ENCODE measurements at places on chromosomes 3 and 15.

DNA sequence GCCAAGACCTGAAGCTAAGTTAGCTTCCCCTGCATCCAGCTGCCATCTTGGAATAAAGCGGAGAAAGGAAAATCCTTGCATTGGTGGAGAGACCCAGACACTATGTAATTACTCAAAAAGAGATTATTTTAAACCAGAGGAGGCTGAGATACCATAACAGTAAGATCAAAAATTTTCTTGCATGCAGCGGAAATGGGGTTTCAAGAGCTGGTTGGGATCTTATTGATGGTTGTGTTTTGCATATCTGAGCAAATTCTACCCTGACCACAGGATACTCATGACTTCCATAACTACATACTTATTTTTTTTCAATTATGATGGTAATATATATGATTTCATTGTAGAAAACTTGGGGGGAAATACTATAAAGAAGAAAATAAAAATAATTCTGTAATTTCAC, 17.5 kb downstream of the TMEM158 start:
- DNase-seq = no peak

DNA sequence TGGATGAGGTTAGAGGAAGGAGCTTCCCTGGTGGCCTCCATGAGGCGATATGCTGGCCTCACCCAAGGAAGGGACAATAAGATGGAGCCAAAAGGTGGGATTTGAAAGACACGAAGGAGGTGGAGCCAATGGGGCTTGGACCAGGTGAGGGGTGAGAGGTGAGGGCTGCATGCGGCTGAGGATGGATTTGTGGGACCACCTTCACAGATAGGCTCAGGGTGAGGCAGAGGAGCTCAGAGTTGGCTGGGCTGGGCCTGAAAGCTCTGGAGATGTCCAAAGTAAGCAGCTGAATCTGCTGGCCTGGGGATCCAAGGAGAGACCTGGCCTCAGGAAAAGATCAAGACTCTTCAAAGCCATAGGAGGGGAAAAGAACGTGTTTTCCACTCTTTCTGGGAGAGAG, 49.8 kb downstream of the EXOG start:
- no peak for DNase-seq

- no peak for DNase-seq
Measured at GRCh38 chr3:108623504-108623903, 34.0 kb downstream of the DZIP3 start.

DNA sequence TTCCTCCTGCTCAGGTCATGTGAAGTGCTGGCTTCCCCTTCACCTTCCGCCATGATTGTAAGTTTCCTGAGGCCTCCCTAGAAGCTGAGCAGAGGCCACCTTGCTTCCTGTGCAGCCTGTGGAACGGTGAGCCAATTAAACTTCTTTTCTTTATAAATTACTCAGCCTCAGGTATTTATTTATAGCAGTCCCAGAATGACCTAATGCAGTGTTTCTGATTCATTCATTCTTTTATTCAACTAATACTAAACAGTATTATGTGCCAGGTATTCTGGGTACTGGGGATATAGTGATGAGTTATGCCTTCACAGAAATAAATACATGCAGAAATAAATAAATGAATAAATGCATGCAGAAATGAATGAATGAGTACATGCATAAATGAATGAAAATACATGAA, 41.9 kb downstream of the EDEM1 start:
- DNase-seq = no peak

DNA sequence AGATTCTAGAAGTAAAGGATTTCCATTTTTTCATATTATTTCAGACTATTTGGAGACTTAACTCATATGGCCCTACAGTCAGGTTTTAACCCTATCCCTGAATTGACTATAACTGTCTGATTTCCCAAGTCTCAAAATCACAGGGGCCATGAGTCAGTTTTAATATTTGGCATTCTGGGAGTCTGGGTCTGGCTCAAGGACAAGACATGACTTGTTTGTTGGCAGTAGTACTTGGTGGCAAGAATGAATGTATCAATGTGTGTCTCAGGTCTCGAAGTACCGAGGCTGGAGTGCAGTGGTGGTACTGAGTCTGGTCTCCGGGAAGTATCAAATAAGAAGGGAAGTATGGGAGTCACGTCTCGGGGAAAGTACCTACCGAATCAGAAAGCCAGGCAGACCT, 10.8 kb downstream of the UMPS start:
- no peak for DNase-seq

GRCh38 chr15:31147456-31147855, 45.9 kb upstream of the TRPM1 start:
- no peak for DNase-seq

GRCh38 chr3:177426878-177427495, 229.7 kb upstream of the TBL1XR1 start:
- DNase-seq = no peak

- no peak for DNase-seq
Measured at GRCh38 chr3:133277813-133278212, 122.0 kb upstream of the BFSP2 start.

- no peak for DNase-seq
Measured at GRCh38 chr3:155130001-155130400, 49.9 kb downstream of the MME start.

DNA sequence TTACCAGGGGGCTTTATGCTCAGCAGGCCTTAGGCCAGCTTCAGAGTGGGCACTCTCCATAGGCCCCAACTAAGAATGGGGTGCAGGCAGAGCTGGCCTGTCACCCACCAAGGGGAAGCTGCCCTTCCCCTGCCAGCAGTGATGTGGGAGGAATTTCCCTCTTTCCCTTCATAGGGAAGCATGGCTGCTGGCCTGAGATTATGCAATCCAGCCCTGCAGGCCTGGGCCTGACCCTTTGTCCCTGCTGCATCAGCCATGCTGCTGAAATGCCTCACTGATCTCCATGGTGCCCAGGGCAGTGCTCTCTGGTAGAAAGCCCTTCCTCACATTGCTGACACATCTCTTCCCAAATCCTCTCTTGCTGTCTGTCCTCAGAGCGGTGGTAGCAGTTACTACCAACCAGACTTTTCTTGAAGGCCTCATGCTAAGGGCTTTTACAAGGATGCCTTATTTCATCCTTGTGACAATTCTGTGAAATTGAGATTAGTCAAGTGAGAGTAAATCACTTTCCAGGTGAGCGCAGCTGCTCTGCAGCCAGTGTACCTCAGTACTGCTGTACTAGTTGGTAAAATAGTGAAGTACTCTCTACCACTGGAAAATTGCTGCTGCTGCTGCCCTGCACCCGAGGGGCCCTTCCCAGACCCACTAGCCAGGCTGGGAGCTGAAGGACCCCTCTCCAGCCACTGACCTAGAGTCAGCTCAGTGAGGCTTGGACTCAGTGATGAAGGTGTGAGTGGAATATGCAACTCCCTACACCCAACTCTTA, 33.8 kb downstream of the MRAS start:
- DNase-seq = no peak

DNA sequence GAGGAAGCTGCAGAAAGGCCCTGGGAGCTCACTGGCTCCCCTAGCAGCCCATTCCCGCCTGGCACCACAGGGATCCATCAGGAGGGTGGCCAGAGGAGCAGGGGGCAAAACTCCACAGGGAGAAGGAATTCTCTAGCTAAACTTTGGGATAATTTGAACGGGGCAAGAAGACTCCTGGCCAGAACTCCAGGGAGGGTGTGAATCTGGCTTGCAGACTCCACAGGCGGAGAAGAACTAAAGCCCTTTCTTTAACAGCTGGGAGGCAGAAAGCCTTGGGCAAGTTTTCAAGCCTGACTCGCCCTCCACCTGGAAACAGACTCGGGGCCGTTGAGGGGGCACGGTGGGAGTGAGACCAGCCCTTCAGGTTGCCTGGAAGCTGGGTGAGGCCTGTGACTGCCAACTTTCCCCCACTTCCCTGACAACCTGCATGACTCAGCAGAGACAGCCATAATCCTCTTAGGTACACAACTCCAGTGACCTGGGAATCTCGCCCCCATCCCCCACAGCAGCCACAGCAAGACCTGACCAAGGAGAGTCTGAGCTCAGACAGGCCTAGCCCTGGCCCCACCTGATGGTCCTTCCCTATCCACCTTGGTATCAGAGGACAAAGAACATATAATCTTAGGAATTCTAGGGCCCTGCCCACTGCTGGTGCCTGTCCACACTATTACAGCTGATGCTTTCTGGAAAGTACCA, 28.6 kb downstream of the SLC27A2 start:
- DNase-seq = no peak

Data from NCI-H187 treated with DMSO at 0.1 percent for 48 hours (cell line).